ENCODE measurements at places on chromosomes 5 and 9.

- peak; percentile 38 for DNase-seq
Observed at GRCh38 chr5:176837707-176838115, 27.4 kb downstream of the UNC5A start.

GRCh38 chr5:94080390-94080789, 339.0 kb upstream of the POU5F2 start:
- DNase-seq: no peak

GRCh38 chr5:2113348-2114131, 230.8 kb upstream of the IRX4 start:
- DNase-seq: no peak

DNA sequence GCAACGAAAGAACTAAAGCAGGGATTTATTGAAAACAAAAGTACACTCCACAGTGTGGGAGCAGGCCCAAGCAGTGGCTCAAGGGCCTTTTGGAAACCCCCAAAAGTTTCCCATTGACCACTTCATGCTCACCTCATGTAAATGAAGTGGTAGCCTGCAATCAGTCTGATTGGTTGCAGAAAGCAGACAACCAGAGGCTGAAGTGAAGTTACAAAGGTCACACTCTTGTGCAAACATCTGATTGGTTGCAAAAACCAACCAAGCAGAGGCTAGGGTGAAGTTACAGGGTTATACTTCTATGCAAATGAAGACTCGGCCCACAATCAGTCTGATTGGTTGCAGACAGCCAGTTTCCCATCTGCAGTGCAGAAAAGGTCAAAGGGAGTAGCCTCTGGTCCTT, 258.0 kb downstream of the YTHDC2 start:
- DNase-seq: no peak

- DNase-seq: peak; percentile 65
Observed at GRCh38 chr9:129237164-129237611, 59.1 kb upstream of the IER5L start.

GRCh38 chr9:95115104-95115503, 202.4 kb downstream of the FANCC start:
- no peak for DNase-seq

DNA sequence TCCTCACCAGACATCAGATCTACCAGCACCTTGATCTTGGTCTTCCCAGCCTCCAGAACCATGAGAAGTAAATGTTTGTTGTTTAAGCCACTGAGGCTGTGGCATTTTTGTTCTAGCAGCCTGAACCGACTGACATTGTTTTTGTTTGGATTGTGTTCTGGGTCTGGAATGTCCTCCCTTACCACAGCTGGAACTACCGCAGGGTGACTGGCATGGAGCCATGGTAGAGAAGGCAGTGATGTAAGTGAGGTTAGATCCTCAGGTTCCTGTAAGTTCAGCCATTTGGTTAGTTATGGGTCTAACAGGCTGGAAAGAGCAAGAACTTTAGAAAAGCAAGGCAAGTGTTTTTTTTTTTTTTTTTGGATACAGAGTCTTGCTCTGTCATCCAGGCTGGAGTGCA, 209.3 kb downstream of the DAB2IP start:
- no peak for DNase-seq

- no peak for DNase-seq
Observed at GRCh38 chr5:123856766-123857165, 344.8 kb downstream of the CSNK1G3 start.

DNA sequence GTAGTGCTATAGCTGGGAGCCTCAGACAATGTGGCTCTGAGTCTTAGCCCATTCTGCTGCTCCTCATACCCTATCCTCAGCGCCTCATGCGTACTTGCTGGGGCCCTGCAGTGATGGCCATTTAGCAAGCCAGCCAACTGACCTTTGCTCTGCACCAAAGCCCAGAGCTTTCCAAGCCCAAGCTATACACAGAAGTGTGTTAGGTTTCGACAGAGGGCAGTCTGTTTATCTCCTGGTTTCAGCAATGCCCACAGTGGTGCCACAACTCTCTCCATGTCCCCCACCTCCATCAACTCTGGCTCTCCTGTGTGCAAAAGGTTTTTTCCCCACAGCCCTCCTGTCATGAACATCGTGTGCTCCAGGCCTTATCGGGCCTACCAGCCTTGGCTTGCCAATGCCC, 16.9 kb downstream of the GNG10 start:
- no peak for DNase-seq

- no peak for DNase-seq
Observed at GRCh38 chr9:15272377-15272928, 34.6 kb downstream of the TTC39B start.

DNA sequence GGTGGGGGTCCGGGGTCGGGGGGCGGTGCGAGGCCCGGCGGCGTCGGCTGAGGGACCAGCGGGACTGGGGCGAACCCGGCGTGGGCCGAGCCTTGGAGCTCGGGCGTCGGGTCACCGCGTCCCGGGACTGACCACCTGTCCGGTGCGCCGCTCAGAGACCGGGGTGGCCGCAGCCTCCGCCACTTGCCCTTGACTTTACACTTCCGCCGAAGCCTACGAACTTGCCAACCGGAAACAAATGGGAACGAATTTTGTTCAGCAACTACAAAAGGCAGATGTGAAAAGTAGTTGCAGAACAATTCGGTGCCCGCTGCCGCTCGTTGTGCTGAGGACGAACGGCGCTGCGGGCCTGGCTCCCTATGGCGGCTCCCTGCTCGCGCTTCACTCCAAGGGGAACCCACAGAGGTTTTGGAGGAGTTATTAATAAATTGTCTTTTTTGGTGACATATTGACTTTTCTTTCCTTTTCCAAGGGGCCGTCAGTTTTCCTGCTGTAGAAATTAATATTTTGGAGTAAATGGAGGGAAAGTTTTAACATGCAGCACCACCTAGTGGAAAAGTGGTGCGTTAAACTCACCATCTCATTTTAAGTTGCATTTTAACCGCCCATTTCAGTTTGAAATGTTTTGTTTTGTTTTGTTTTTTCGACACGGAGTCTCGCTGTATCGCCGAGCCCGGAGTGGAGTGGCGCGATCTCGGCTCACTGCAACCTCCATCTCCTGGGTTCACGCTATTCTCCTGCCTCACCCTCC, 490 bp downstream of the PCBD2 start:
- DNase-seq: peak; percentile 39

GRCh38 chr5:80656425-80656824, 1.6 kb upstream of the DHFR start:
- DNase-seq: no peak

DNA sequence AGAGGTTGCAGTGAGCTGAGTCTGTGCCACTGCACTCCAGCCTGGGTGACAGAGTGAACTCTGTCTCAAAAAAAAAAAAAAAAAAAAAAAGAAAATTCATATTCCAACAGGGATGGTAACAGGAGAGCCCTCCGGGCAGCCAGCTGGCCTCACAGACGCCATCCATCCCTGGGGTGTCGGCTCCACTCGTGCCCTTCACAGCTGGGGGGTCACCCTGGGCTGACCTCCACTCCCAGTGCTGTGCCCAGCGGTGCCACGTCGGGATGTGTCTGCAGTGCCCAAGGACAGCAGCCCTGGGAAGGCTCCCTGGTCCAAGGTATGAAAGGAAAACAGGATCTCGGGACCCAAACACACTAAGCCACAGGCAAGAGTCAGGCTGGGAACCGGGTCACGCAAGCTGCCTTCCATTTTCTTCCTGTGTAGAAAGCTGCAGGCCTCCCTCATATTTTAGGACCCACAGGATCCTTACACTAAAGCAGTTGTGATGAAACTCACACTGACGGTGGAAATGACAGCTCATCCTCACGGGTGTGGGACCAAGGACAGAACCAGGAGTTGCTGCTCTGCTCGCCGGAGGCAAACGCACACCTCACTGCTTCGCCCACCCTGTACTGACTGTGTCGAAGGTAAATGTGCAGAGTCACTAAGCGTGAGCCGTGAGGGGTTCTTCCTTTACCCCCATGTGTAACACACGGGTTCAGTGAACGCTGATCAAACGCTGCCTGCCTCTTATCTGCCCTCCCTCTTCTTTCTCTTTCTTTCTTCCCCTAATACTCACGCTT, 5.3 kb downstream of the SLC12A7 start:
- DNase-seq: peak; percentile 40

GRCh38 chr9:77019236-77019925, at the start of gene FOXB2:
TSS of gene FOXB2 (plus strand) at chr9:77019655. CDS start at chr9:77019655, 0 bp downstream.
- no peak for DNase-seq

DNA sequence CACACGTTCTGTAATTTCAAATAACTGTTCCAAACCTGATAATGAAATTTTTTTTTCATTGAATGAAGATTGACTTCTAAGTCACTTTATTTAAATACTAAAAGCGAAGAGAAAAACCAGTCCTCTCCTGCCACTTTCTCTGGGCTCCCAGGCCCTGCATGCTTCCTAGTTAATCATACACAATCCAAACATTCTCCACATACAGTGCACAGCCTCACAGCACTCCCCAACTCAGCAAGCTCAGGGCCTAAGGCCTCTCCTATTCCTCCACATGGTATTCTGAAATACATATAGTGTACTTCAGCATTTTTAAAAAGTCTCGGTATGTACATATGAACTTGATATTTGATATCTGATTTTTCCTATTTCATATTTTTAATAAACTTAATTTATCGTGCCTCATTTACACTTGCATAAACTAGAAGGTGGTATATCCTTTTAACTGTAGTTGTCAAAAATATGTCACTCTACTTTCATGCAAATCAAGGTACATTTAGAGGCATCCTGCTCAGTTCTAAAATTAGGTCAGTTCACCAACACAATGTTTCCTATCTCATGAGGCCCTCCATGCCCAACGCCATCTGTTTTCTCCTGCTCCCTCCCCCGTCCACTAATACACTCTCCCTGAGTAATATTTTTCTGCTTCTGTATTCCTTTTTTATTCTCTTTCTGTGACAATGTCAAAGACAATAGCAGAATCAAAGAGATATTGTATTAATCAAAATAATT, 206.7 kb downstream of the ARRDC3 start:
- no peak for DNase-seq

GRCh38 chr9:9552665-9553064, 1060.1 kb downstream of the PTPRD start:
- no peak for DNase-seq

- no peak for DNase-seq
Observed at GRCh38 chr9:38117651-38118050, 48.6 kb upstream of the SHB start.

DNA sequence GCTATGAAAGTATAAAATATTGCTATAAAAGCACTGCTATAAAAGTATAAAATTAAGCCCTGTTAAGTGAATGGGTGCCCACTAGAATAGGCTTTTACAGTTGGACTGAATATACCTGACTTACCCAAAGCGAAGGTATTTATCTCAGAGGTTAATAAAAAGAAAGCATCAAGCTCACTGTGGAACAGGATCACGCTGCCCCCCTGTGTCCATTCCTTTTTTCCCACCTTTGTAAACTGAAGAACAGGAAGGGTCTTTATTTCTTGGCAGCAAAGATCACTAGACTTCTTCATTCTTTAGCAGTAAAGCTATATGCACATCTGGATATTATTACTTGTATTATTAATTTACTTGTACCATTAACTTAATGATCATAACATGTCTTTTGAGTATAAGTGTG, 22.1 kb upstream of the PLPP6 start:
- peak; percentile 39 for DNase-seq

- DNase-seq: no peak
Observed at GRCh38 chr9:94729199-94729598, 2.7 kb downstream of the AOPEP start.

DNA sequence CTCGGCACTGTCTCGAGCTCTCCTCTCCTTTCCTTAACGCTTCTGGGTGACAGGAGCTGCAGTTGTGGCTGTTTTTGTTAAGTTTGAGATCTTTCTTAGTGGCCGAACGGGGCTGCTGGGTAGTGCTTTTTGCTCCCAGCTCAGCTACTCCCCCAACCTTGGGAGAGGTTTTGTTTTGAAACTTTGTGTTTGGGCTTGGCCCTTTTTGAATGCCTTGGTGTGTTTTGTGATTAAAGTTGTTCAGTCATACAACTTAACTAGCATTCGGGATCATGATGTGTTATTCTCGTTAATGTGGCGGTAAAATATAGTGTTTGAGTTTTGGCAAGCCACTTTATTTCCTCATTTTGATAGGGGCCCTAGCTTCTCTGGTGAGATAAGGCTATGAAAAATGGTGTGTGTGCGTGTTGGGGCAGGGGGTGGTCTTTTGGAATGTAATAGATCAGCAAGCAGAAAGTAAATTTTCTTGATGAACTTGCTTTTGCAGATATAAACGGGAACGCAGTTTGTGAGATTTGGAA, 1.1 kb downstream of the KDM3B start:
- no peak for DNase-seq

DNA sequence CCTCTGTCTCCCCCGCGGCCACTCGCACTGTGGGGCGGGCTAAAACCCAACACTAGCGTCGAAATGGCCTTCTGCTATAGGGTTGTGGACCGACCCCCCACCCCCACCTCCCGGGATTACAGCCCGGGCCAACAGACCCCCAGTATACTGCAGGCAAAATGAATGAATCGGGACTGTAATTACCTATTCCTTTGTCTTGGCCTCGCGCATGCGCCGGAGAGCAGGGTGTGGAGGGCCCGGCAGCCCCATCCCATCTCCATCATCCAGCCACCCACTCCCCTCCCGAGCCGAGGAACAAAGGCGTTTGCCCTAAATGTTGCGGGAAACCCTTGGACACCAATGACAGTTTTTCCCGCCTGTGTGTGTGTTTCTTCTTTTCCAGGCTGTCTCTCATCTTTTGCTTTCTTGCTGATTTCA, 1.6 kb downstream of the BASP1 start:
- DNase-seq: no peak

GRCh38 chr5:22541037-22541436, 312.1 kb downstream of the CDH12 start:
- DNase-seq: no peak

DNA sequence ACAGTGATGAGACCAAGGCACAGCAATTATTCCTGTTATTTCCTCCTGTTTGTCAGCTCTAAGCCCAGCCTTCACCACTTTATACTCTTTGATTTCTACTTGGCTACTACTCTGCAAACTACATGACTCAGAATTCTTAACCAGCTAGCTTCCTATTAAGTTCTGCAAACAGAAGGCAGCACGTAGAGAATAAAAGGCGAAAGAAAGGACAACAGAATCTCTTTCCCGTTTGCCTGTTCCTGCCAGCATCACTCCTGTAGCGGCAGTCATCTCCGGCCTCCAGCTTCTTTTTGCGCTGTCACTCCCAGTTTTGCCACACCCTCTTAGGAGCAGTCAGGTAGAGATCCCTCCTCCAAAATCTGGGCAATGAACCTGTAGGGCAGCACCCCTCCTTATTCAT, 29.9 kb downstream of the DPYSL3 start:
- DNase-seq: no peak

GRCh38 chr5:150261231-150261630, 28.3 kb downstream of the CAMK2A start:
- no peak for DNase-seq

- DNase-seq: no peak
Observed at GRCh38 chr9:116155698-116156039, 2.1 kb downstream of the PAPPA start.

- no peak for DNase-seq
Observed at GRCh38 chr5:74995926-74996325, 56.4 kb downstream of the GCNT4 start.

DNA sequence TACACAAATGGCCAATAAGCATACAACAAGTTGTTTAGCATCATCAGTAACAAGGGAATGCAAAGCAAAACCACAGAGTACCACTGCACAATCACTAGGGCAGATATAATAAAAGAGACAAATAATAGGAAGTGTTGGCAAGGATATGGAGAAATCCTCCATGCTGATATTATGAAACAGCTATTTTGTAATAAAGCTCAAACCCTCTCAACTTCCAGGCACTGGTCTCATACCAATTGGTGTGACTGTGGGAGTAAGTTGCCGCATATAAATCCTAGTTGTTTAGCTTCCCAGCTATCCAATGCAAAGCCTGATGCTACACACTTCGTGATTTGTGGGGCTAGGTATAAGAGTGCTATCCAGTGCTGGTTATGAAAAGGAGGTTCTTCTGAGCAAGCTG, 88.6 kb downstream of the SMIM23 start:
- no peak for DNase-seq

- no peak for DNase-seq
Observed at GRCh38 chr5:15106530-15107283, 235.1 kb upstream of the ANKH start.

All from activated T-cell treated with anti-CD3 and anti-CD28 coated beads, Interleukin-2, amount 50 U/mL, for 4 hours (primary cell).